ENCODE measurements at places on chromosomes 7 and 10.
A peak's percentile ranks its signal among the peaks of the same experiment; 100 is the strongest.

DNA sequence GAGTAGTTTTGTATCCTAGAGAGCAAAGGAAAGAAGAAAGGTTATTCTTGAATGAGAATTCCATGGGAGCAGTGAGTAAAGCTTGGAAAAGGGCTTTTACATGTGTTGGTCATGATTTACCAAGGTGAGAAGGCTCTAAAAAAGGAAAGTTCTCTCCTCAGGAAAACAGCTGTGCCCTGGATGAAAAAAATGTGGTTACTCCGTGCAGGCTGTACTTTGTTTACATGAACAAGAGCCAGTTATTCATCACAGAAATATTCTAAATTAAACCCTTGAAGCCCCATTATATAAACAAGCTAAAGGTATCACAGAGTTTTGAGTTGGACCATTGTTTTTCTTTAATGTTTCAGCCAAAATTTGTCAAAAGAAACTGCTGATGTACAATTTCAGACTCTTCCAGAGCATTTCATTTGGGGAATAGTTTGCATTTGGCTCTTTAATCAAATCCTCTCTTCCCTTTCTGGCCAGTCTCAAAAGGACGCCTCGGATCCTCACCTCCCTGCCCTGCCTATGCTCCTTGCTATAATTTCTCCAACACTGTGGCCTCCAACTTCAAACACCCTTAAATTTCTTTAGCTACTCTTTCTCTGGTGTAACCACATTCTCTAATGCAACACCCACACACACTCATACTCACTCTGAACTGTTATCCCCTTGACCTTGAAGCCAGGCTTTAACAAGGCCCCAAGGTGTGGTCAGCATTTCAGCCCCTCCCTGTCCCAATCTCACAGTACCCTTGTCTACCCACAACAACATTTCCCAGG, 47.4 kb downstream of the AFAP1L2 start:
- DNase-seq: no peak

DNA sequence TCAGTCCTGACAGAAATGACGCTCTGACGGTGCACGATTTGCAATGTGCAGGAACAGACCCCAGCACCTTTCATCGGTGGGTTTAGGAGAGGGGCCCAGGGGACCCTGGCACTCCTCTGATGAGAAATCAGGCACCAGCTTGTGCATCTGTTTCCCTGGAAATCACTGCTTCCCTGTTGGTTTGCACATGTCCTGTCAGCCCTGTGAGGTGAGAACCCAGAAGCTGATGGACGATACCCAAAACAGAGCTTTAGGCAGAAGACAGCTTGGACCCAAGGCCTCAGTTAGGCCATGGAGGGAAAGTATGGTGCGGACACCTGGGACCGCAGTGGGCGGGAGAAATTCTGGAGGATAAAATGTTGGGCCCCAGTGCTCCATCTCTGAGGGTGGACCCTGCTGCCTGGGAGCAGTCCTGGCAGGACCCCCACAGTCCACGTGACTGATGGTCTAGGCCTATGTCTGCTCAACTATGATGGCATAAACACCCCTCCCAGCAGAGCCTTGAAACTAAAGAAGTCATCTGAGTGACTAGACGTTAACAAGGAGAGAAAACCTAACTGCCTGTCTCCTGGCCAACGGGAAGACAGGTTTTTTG, 242.8 kb downstream of the PTPRN2 start:
- DNase-seq: no peak

GRCh38 chr7:100372694-100373093, 593 bp upstream of the PILRA start:
- DNase-seq: no peak

DNA sequence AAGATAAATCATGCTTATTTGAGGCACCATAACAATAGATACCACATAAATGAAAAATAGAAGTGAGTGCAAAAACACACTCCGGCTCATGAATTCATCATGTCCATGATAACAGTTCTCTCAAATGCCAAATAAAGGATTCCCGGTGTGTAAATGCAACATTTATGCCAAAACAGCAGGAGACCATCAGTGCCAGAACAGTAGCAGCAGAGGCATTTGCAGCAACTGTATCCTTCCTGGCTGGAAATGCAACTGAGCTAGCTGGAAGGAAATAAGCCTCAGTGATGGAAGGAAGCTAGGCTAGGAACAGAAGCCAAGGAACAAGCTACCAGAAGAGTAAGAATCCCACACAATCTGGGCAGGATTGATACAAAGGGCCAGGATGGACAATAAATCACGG, 79.9 kb upstream of the THSD7A start:
- DNase-seq: no peak

- DNase-seq: no peak
Observed at GRCh38 chr10:119543814-119544642, 1.5 kb upstream of the RGS10 start.

GRCh38 chr10:99207340-99207739, 28.3 kb downstream of the HPSE2 start:
- DNase-seq: no peak

DNA sequence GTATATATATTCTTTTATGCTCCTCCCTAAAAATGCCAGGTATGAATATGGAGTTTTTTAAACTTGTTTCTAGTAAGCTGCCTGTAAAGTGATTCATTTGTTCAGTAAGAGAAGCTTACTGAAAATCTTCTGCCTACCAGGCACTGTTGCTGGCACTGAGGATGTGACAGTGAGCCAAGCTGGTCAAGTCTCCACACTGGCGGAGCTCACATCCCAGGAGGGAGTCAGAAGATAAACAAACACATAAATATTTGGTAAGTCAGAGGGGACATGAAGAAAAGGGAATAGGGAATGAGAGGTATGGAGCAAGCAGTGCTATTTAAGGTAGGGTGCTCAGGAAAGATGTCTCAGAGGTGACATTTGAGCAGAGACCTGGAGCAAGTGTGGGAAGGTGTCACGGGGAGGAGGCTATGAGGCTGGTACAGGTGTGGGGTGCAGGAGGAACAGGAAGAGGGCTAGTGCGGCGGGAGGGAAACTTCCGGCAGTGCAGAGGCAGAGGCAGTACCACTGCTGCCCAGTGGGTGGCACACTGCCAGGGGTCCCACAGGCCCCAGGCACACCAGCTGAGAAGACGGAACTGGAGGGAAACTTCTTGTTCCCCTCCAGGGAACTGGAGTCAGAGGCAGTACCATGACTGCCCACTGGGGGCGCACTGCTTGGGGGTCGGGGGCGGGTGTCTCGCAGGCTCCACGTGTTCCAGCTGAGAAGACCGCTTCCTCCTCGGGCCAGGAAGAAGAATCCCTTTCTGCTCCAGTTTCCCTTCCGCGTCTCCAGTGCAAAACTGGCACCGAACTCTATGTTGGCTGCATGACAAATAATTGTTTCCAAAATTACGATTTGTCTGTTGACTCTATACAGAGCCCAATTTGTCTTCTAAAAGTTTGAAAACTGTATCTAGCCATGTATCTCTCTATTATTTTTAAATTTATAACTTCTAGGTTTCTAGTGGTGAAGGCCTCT, 161.0 kb downstream of the TEX36 start:
- peak; percentile 3 for DNase-seq

GRCh38 chr10:61024856-61025201, 80.8 kb upstream of the RHOBTB1 start:
- no peak for DNase-seq

DNA sequence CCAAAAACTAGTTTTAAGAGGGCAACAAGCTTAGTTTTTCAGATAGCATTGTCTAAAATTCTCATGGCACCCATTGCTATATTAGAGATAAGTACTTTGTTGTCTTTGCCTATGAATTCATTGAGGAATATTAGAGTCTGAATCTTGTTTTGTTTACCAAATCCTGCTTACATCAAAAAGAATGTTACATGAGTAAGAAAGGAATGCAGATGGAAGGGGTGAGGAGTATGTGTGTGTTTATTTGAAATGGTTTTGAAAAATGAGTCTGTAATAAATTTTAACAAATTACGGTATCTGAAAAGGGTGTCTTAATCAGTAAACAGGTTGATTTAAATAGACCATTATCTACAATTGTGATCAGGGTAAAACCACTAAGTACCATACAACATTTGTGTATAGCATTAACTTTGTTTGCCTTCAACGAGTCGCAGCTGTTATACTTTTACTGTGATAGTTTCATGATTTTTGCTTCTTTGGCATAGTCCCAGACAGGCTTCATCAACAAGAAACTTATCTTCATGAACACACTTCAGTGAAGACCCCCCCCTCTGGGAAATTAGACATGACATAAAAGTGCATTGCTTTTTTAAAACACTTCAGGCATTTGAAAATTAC, 1183.9 kb upstream of the C7orf33 start:
- DNase-seq: no peak

DNA sequence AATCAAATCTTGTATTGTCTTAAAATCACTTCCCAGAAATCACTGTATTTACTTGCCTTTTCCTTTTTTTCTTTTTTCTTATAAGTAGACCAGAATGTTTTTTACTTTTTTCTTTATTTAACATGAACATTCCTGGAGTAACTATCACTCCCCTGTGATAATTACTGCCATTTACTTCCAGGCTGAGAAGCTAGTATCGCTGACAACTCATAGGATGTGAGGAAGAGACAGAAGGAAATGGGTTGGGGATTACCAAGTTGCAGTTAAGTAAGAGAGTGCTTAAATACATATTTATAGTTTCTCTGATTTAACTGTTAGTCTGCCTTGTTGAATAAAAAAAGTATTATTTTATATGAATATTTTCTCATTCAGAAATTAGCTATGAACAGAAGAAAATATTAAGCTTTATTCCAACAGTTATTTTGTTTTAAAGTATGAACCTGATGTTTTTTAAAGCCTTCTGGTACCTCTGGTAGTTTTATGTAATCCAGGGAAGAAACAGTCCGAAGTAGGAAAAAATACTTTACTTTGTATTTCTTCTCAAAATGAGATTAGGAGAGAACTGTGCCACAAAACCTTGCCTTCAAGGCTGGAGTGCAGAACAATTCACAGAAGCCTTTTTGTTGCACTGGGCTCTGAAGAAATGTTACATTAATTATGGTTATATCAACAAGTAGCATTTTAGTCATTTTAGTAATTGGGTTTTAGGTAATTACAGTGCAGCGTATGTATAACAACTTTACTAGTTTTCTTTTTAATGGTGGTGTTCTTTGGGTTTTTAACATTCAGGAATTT, 72.8 kb downstream of the SHOC2 start:
- DNase-seq: no peak

GRCh38 chr7:42611289-42611928, 300.5 kb downstream of the C7orf25 start:
- DNase-seq: no peak

DNA sequence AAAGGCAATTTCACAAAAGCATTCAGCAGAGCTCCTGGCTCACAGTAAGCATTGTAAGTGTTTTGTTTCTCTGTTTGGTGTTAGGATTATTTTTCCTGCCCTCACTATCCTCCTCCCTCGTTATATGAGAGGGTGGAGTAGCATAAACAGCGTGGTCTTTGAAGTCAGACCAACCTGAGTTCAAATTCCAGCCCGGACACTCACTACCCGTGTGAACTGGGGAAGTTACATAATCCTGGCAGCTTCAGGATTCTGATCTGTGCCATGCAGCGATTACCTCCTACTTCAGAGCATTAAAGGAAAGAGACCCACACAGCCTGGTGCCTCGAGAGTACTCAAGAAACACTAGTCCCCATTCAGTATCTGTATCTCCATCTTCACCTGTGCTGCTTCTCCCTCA, 386.5 kb downstream of the INHBA start:
- no peak for DNase-seq

- no peak for DNase-seq
Observed at GRCh38 chr7:8516976-8517375, 83.6 kb downstream of the NXPH1 start.

GRCh38 chr10:11245095-11245479, 227.4 kb downstream of the CELF2 start:
- no peak for DNase-seq

- DNase-seq: no peak
Observed at GRCh38 chr10:59517341-59517899, 155.1 kb upstream of the FAM13C start.

DNA sequence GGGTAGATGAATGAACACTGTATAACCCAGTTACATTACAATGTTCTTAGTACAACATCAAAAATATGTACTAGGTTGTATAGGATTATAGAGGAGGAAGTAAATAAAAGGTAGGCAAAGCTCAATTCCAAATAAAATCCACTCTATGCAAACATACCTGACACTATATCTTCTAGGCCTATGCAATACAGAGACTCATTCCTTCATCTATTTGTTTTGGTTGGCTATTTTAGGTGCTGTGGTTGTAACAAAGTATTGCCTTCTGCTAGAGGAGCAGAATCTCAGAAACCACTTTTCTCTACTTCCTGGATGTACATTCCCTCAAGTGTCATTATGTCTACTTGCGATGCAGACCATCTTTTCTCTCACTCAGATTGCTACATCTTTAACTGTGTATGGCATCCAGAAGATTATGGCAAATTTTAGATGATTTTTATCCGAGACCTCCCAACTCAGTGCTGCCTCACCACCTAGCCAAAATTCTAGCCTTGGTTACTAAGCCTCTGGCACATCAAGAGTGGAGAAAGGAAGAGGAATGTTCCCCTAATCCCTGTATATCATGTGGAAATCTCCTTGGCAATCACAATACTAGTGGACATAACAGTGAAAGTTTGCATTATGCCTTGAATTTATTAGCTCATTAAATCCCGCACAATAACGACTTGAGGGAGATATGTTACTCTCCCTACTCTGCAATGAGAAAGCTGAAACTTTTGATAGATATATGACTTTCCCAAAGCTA, 5.5 kb upstream of the TFPI2 start:
- no peak for DNase-seq

- no peak for DNase-seq
Observed at GRCh38 chr7:23232966-23233365, 13.6 kb upstream of the GPNMB start.

GRCh38 chr10:62811159-62811875, 4.8 kb downstream of the EGR2 start:
- DNase-seq: no peak

GRCh38 chr7:69949122-69949521, 350.8 kb downstream of the AUTS2 start:
- no peak for DNase-seq

- DNase-seq: peak; percentile 28
Observed at GRCh38 chr7:99997545-99998137, 17.8 kb upstream of the ZKSCAN1 start.

DNA sequence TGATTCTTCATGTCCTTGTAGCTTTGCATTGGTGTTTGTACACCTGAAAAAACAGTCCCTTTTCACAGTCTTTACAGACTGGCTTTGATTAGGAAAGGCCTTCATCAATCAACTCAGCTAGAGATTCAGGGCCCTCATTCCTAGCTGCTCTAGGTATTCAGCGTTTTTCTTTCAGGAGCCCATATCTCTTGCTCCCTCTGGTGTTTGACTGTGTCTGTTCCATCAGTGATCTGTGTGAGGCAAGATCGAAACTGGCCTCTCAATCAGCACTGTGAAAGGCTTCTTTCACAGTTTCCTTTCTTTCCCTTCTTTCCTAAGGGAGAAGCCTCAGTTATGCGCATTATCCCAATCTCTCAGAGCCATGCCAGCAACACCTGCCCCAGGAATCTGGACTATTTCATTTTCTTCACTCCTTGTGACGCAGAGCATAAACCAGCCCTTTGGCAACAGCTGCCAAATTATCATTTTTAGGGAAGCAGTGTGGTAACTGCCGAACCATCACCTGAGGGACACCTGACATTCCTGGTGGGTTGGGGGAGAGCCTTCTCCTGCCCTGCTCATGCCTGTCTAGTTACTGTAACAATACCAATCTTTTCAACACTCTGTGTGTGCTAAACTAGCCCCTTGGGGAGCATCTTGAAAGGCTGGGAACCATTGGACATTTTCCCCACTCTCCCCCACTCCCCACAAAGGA, 75.7 kb upstream of the CCDC71L start:
- DNase-seq: peak; percentile 9

All from stimulated activated CD4-positive, alpha-beta T cell treated with anti-CD3 and anti-CD28 coated beads, Interleukin-1b, Interleukin-23, amount 100 ng/mL, for 24 hours (primary cell).